ENCODE measurements at places on chromosomes 6 and 20.

DNA sequence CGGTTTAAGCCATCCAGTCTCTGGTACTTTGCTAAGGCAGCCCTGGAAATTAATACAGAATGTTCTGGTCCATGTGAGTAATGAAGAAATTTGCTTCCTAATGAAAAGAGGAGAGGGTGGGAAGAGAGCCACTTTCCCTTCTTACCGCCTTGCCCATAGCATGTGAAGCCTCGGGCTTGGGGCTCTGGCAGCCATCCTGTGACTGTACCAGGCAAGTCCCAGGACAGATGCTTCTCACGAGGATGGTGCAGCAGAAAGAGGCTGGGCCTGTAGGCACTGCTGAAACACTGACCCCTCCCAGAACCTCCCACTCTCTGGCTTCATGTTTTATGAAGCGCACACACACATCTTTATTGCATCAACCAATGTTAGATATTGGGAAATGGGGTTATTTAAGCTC lies 74.8 kb downstream of the IYD start:
- DNase-seq, result no peak

DNA sequence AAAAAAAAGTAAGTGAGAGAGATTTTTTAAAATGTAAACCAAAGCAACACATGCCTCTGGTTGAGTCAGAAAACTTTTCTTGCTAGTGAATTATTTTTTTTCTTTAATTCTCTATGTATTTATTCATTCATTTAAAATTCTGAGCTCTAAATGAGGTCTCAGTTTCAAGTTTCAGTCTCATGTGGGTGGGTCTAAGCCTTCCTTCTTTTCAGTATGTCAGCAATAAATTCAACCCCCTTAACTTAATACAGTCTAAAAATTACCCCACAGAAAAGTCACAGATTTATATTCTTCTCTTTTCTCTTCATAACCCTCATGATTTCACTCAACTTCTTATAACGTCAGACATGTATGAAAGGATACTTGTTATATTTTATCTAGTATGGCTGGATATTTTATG lies 663.3 kb upstream of the PTCHD4 start:
- no peak for DNase-seq

- DNase-seq, result no peak
Observed at GRCh38 chr6:35082733-35083403, 58.3 kb downstream of the TCP11 start.

GRCh38 chr6:5507131-5507681 lies 245.9 kb downstream of the FARS2 start:
- no peak for DNase-seq

- no peak for DNase-seq
Observed at GRCh38 chr6:159879856-159880255, 10.9 kb upstream of the MAS1 start.

DNA sequence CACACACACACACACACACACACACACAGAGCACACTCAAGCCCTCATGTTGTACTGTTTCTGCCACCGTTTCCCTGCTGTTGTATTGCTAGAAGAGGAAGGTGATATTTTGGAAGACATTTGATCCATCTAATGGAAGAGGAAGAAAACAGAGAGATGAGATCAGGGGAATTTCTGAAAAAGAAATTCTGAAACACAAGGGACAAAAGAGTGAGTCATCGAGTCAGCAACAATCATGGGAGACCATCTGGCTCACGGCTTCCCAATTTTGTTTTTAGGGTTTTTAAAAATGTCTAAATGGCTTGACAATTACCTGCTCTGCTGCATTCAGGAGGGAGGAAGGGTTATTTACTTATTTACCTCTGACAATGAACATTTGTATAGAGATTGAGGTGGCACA lies 22.0 kb downstream of the SOX4 start:
- DNase-seq, result no peak

GRCh38 chr6:157528931-157529653 lies 148.1 kb downstream of the ZDHHC14 start:
- DNase-seq, result no peak

- DNase-seq, result no peak
Observed at GRCh38 chr6:130742131-130742681, 85.0 kb upstream of the SMLR1 start.

GRCh38 chr20:25243416-25243979 lies 4.4 kb upstream of the PYGB start:
- DNase-seq, result no peak

DNA sequence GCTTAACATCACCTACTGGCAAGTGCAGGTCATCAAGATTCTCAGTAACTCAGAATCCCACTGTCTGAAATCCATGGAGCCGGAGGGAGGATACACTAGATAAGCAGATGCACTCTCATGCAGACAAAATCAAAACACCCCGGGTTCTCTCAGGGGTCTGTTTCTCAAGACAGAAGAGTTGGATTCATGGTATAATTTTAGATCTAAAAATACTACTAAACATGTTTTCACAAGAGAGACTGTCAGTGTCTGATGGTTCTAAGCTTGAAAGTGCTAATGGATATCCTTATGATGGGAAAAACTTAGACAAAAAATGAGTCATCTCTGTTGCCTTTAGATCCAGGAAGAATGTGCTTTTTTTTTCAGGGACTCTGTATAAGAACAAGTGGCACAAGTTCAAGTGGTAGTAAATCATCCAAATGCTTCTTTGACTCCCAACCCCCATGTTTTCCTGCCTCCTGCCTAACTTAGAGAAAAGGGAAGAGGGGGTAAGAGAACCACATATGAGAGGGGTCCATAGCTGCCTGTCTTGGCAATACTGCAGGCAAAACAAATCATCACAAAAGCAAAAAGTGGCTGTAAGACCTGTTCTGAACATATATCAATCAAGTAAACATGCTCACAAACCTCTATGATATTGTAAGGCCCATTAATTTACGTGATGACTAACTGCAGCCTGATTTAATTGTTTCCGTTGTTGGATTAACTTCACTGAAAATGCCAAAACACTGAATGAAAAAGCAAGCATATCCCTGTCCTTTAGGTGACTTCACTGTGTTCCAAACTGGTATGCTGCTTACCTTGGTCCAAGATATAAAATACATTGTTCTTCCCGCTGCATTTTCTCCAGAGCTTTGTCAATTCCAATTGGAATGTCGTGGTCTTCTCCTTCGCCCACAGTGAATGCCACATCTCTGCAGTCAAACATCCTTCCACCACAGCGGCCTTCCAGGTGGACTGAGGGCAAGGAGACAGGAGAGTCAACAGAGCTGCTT lies 84.0 kb upstream of the TULP1 start:
- DNase-seq, result no peak

DNA sequence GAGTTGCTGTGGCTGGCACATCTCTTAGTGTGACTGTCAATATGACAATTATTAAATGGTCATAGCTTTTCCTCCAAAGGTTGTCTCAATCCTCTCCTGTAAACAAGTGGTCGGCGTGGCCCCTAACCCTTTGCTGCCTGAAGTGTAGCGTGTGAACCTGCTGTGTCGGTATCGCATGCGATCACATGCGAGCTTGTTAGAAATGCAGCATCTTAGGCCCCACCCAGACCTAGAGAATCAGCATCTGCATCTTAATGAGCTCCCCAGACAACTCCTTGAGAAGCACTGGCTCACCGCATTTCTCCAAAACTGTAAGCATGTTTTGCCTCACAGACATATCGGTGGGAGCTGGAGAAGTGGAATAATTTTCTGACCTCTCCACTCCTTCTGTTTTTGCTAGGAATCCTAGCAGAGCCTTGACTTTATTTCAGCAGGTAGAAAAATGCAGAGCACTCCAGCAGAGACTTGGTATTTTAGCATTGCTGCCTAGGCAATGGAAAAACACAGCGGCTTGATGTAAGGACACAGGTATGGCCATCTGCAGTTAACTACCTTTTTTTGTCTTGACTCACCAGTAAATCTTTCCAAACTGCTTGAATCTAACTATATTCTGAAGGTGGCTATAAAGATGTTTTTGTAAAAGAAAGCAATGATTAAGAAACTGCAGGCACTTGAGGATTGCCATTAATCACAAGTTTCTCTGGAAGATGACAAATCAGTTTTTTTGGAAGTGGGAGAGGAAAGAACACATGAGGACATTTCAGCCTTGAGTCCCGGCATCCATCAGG lies 67.6 kb downstream of the PSMG4 start:
- DNase-seq, result no peak

- no peak for DNase-seq
Observed at GRCh38 chr6:33961691-33962090, 157.9 kb upstream of the MLN start.

All from Karpas-422 (cell line).